ENCODE measurements at places on chromosomes 11 and 22. TPM values are rescaled to one million over a fixed set of nuclear protein-coding genes. Genes with fewer than 3 reads are reported as not detected.

DNA sequence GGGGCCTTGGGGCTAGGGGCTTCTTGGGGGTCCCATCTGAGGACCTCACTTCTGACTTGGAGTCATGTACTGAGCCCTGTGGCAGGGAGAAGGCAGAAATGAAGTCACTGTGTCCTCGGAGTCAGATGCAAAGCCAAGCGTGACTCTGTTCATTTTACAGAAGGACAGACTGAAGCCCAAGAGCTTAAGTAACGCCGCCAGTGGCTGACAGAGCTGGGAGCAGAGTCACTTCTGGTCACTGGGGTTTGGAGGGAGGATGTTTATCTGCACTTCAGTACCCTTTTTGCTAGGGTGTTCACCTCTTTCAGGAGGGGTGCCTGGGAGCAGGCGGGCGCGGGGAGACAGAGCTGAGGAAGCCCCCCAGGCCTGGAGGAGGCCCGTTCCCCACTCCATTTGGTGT, 10.7 kb downstream of the CD6 start:
- peaks cover 23% of the 10 kb centered on the region for H3K4me1 ChIP-seq
- no peaks in the 10 kb centered on the region for H3K27me3 ChIP-seq
- DNase-seq, result no peak
- H3K27ac ChIP-seq, result peak overlapping the region; percentile 61
- H3K36me3 ChIP-seq, result peaks cover 28% of the 10 kb centered on the region

GRCh38 chr22:19760951-19761724, 560 bp downstream of the TBX1 start:
- no peak overlapping the region for H3K27ac ChIP-seq
- peaks cover 43% of the 10 kb centered on the region for H3K4me1 ChIP-seq
- no peaks in the 10 kb centered on the region for H3K36me3 ChIP-seq
- no peak overlapping the region for H3K4me3 ChIP-seq
- no peak for DNase-seq

GRCh38 chr11:110490886-110491285, 61.1 kb downstream of the FDX1 start:
- no peak overlapping the region for H3K27ac ChIP-seq
- no peak for DNase-seq
- no peak overlapping the region for H3K4me3 ChIP-seq
- no peaks in the 10 kb centered on the region for H3K27me3 ChIP-seq
- H3K4me1 ChIP-seq, result no peaks in the 10 kb centered on the region
- no peaks in the 10 kb centered on the region for H3K36me3 ChIP-seq

Gene SHANK2
- polyA plus RNA-seq, result 0.09 TPM

Gene OR52I2
- polyA plus RNA-seq, result 0.07 TPM

Measured in thymus (tissue), 14 donors.